H1 (cell line): ENCODE measurements at places on chromosomes 13 and 19. TPM values are rescaled to one million over a fixed set of nuclear protein-coding genes. Genes with fewer than 3 reads are reported as not detected.

DNA sequence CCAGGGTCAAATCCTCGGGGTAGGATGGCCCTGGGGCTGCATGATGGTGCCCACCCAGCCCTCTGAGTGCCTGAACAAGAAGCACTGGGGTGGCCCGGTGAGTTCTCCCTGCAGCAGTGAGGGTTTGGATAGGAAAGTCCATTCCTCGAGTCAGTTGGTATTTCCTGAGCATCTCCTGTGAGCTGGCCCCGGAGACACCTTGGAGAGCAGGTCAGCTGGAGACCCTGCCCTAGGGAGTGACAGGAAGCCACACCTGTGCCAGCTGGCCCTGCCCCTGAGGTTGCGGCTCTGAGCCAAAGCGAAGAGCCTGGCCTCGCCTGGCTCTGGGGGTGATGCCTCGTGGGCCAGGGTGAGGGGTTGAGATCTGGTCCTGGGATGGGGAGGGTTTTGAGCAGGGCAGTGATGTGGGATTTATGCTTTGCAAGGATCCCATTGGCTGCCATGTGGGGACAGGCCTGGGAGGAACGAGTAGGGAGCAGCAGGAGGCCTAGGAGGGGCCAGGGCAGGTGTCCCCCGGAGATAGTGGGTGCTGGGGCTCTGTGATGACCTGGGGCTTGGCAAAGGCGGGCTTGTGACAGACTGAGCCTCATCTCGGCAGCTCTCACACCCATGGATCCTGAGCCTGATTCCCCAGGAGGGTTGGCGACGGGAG lies 16.0 kb downstream of the CRTC1 start:
- no peak for DNase-seq

DNA sequence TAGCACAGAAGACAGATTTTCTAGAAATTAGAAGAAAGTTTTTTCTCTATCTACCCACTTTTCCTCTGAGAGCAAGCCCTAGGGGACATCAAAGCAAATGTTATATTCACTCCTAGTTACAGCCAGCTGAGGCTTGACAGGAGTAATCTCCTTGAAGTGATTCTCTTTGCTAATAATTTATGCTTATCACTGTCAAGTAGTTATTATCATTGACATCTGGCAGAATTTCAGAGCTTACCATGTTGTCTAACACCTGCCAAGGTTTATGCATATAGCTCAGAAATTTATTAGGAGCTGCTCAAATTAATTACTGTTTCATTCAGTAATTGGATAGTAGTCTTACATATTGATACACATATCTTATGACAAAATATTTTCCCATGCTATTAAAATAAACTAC lies 465.9 kb upstream of the ATXN8OS start:
- no peak for DNase-seq

GRCh38 chr19:46081928-46082727 lies 41.3 kb upstream of the IGFL4 start:
- no peak for DNase-seq

Gene CNN1
- 29.8 and 32.4 TPM in 2 replicates for total RNA-seq

GRCh38 chr13:62375653-62376052 lies 960.0 kb upstream of the PCDH20 start:
- DNase-seq: no peak

DNA sequence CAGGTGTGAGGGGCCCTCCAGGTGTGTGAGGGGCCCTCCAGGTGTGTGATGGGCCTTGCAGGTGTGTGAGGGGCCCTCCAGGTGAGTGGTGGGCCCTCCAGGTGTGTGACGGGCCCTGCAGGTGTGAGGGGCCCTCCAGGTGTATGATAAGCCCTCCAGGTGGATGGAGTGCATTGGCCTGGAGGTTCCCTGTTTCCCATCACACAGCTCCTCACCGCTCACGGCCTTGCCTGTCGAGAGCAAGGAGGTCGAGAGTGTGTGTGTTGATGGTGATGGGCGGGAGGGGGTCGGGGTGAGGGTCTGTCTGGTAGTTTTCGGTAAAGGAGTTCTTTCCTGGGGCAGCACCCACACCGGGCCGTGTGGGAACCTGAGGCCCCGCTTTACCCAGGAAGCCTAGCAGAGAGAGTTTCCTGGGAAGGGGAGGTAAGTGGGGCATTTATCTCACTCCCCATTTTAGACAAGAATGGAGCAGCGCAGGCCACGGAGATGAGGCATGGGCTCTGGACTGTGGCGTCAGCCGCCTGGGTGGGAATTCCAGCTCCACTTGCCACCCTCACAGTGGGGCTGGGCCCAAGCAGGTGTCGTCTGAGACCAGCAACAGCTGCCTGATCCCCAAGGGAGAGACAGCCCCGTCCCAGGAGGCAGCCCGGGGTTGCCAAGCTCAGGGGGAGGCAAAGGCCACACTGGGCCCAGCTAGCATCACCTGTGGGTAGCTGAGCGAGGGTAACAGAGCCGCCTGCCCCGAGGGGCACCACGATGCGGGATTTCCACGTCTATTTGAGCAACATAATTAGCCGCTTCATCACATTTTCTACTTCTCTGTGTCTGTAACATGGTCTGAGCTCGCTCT lies 10.9 kb upstream of the GAS6 start:
- DNase-seq: no peak

GRCh38 chr19:21835810-21836444 lies at the start of gene ZNF43:
ZNF43 (minus strand) TSS chr19:21836182; CDS start chr19:21836038, 144 bp downstream.
- DNase-seq: peak; percentile 88

DNA sequence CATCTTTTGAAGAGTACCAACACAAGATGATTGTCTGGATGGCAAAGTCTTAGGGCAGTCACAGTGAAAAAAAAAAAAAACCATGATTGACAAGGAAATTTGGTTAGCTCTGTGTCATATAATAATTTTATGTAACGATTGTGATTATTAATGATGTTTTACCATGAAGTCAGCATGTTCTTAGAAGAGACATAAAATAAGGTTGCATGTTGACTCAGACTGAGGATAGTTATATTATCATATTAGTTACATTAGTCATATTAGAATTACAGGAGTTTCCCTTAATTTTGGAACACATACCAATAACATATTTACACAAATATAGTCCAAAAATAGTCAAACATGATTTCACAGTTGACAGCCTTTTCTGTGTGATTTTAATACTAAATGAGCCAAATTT lies 5.7 kb downstream of the ZNF431 start:
- DNase-seq: no peak

DNA sequence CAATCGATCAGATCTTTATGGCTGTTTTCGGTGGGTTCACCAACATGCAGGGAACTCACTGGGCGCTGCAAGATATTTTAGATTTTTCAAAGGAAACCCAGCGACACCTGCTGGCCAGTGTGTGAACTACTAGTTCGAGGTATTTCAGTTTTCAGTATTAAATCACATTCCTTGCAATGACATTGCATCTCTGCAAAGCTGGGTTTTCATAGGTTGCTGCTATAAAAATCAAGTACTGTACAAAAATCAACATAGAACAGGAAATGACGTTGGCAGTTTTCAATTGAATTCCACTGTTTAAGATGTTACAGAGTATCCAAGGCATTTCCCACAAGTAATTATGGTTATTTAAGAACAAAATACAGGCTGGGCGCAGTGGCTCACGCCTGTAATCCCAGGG lies 17.6 kb downstream of the LIG1 start:
- DNase-seq: peak; percentile 81

Gene ZSCAN18
- 37.0 and 37.6 TPM in 2 replicates for total RNA-seq

DNA sequence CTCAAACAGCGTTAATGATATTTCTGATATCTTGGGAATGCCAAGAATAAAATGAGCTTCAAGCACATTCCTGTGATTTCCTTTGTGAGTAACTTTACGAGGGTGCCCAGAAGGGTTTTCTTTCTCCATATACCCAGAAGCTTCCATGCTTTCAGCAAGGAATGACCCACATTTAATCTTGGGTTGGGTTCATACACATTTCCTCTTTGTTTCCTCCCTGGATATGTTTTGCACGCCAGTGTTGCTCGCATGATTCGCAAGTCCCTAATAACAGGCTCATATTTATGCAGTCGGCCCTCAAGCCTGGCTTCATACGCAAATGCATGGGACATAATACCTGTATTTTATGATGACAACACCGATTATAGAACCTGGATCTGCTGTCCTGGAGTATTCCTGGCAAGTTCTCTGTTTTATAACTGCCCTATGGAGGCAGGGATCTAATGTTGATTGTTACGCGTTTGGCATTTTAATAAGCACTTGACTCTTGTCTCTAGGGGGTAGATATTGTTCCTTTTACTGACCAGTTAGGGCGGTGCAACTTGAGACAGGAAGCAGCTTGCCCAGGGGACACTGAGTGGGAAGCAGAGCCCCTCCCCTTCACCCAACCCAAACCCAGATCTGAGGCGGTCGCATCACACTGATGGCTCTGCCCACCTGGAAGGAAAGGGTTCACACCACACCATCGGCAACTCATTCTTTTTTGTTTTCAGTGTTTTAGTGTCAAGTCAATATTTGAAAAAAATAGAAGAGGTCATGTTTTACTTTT lies 220.4 kb upstream of the SOX1 start:
- peak; percentile 48 for DNase-seq

GRCh38 chr13:110233181-110233950 lies 73.6 kb downstream of the COL4A1 start:
- no peak for DNase-seq

Gene CAPNS1
- total RNA-seq: 382 and 386 TPM in 2 replicates

DNA sequence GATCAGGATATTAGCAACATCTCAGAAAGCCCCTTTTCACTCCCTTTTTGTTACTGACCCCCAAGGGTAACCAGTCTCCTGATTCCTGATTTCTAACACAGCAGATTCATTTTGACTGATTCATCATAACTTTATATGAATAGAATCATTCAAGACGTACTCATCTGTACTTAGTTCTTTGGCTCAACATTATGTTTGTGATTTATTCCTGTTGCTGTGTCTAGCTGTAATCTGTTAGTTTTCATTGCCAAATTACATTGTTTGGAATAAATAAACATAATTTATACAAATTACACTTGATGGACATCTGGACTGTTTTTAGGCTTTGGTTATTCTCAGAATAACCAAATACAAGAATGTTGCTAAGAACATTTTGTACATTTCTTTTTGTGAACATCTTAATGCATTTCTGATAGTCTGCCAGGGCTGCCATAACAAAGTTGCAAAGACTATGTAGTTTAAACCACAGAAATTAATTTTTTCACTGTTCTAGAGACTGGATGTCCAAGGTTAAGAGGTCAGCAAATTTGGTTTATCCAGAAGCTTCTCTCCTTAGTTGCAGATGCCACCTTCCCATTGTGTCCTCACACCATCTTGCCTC lies 62.8 kb upstream of the EDNRB start:
- no peak for DNase-seq

DNA sequence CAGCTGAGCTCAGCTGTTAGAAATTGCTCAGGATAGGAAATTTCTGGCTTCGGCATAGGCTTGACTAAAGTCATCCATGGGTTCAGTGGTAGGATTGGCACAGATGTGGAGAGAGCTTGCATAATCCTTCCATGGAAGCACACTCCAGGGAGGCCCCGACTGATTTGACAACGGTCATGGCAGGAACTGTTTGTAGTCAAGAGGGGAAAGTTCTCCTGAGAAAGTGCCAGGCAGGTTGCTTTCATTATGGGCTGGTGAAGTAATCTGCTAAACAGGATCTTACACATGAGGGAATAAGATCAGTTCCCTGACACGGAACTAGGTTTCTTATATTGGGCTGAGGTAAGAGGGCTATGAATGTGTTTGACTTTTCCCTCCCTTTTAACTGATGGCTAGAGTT lies 120.1 kb downstream of the RGCC start:
- no peak for DNase-seq

Gene KLK12
- not detected in 2 replicates for total RNA-seq

DNA sequence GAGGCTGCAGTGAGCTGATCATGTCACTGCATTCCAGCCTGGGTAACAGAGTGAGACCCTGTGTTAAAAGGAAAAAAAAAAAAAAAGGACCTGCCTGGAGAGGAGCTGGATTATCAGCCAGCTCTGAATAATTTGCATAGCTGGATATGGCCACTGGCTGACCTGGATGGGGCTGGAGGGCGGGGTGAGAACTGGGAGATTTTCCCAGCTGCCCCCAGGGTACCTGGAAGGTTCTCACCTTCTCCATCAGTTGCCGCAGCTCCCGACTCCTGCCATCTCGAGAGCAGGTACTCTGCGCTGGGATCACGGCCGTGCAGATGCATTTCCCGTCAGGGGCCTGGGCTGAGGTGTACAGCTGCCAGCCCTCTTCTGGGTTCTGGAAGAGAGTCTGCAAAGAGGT lies 25.3 kb downstream of the PIN1 start:
- no peak for DNase-seq

DNA sequence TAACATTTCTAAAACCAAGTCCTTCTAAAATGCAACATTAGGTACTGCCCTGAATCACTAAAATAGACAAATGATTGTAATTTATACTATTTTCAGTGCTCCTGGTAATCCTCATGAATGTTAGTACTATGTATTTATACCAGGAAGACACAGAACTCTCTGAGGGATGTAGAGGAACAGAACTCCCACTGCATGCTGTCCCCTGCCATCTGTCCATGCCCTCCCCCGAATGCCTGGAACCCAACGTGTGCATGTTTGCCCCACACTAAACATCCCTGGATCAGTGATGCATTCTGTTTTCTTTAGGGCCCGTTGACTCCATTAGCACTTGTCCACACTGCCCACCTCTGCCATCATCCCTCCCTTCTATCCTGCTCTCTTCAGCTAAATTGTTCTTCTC lies 26.5 kb downstream of the ENOX1 start:
- no peak for DNase-seq

Gene RDH8
- total RNA-seq: not detected in 2 replicates

DNA sequence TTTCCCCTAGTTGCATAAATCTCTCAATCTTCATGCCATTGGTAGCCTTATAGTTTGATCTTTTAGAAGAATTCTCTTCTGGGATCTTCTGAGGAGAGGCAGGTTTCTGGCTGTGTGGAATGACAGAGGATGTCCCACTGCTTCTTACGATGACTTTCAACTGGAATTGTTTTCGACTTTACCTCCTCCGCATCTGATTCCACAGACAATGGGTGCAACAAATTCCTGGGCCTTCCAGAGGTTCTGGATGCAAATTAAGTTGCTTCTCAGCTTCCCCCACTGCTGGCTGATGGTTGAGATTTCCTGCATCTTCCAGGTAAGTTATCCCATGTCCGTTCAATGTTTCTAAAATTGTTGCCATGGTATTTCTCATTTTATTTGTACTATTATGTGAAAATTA lies 142.3 kb upstream of the TSC22D1 start:
- DNase-seq: peak; percentile 13

- peak; percentile 62 for DNase-seq
Measured at GRCh38 chr13:103436057-103436654, 369.9 kb upstream of the SLC10A2 start.
